ENCODE measurements at places on chromosomes 16 and 17. TPM values are rescaled to one million over a fixed set of nuclear protein-coding genes. Genes with fewer than 3 reads are reported as not detected.
A peak's percentile ranks its signal among the peaks of the same experiment; 100 is the strongest.

The FZD2 gene
- under 0.01 TPM for total RNA-seq

The GNAO1 gene
- under 0.01 TPM for total RNA-seq

The C16orf46 gene
- total RNA-seq, result 0.26 TPM

The SOCS7 gene
- total RNA-seq, result 19.0 TPM

DNA sequence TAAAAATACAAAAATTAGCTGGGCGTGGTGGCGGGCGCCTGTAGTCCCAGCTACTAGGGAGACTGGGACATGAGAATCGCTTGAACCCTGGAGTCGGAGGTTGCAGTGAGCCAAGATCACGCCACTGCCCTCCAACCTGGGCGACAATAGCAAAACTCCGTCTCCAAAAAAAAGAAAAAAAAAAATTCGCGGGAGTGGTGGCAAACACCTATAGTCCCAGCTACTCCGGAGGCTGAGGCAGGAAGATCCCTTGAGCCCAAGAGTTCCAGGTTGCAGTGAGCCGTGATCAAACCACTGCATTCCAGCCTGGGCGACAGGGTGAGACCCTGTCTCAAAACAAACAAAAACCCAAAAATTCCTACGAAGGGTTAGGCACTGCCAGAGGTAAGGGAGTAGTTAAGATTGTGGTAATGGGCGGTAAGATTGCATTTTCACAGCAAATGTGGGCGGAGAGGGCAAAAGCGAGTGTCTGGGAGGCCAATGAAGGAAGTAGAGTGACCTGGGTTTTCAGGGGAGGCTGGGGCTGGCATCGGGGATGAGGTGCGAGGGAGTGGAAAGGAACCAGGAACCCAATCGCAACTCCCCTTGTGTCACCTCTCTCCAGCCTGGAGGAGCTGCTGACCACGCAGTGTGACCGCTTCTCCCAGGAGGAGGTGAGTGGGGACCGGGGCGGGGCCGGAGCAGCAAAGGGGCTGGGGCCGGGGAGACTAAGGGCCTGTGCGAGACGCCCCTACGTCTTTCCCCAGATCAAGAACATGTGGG is 2.6 kb downstream of the MYL11 start:
- no peak for DNase-seq

- DNase-seq, result no peak
Measured at GRCh38 chr16:57846078-57846697, 43.9 kb upstream of the KIFC3 start.

DNA sequence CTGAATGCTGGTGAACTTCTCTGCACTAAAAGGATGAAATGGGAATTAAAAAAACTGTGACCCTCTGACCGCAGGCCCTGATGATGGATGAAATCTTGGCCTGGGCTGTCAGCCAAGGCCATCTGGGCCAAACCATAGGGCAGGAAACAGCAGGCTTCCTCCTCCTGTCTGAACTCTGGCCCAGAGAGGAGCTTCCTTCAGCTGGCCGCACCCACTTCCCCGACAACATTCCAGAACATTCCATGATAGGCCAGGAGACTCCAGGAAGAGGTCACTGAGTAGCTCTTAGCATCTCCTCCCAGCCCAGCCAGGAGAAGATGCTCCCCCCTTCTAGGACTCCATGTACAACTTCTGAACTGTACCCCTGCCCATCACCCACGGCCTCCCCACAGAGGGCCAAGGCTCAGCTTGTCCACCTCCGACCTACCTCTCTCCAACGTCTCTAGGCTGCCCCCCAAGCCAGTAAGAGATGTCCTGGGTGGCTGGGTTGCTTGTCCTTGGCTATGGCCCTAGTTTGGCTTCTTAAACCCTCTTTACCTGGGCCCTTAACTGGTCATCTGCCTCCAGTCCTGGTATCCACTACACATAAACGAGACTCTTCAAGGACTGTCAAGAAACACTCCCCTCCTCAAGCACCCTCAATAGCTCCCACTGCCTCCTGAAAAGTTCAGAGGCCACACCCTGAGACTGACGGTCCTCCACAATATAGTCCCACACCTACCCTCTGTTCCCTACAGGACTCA is 1.7 kb downstream of the RPH3AL start:
- peak; percentile 77 for DNase-seq

GRCh38 chr16:84277244-84277823 is 17.3 kb upstream of the WFDC1 start:
- peak; percentile 33 for DNase-seq

DNA sequence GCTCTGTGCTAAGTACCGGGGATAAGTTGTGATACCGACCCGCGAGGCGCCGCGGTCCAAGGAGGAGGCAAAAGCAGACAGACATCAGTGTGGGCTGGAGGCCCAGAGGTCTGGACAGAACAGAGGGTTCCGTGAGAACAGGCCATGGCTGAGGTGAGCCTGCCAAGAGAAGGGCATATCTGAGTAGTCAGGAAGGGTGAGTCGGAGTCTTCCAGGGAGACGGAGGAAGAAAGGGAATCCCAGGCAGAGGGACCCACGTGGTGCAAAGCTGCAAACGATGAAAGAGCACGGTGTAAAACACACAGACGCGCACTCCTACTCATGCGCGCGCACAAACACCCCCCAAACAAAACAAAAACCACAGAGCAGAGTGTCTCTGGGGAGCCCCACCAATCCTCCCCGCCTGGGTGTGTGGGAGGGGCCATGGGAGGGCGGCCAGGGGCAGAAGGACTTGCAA is 18.1 kb downstream of the RHBDL3 start:
- peak; percentile 13 for DNase-seq

Data from bronchial epithelial cell (primary cell).